Nucleus accumbens (tissue), 56 donors: ENCODE measurements at places on chromosomes 3 and 15.

- DNase-seq: no peak
These were observed 66.7 kb upstream of the NANOGP8 start for GRCh38 chr15:35151782-35152181.

DNA sequence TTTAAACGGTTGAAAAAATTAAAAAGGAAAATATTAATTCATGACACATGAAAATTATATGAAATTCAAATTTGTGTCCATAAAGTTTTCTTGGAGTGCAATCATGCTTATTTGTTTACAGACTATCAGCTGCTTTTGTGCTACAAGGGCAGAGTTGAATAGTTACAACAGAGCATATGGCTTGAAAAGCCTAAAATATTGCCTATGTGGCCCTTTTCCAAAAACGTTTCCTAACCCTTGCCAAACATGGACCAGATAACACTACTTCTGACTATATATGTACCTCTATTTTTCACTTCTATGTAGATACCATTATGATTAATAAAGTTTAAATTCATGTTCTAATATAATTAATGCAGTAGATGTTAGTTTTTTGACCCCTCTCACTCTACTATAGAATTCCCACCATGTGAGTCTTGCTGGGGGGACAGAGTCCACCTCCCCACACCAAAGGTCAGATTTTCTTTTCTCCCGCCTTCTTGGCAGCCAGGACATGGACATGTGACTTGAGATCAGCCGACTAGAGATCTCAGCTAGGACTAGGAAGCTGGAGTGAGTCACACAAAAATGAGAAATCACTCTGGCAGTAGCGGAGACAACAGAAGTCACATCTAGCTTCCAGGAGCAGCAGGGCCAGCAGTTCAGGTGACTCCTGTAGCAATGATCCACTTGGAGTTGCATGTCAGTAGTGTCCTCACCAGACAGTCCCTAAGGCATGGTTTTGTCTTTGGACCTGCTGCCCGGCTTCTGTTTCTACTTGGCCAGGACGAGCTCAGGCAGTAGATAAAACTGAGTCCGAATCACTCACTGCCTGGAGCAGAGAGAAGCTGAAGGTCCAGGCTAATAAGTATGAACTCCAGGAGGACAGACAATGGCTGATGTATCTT is 22.4 kb downstream of the CIAO2A start:
- no peak for DNase-seq

GRCh38 chr3:185290266-185290665 is 36.4 kb upstream of the EHHADH start:
- no peak for DNase-seq

DNA sequence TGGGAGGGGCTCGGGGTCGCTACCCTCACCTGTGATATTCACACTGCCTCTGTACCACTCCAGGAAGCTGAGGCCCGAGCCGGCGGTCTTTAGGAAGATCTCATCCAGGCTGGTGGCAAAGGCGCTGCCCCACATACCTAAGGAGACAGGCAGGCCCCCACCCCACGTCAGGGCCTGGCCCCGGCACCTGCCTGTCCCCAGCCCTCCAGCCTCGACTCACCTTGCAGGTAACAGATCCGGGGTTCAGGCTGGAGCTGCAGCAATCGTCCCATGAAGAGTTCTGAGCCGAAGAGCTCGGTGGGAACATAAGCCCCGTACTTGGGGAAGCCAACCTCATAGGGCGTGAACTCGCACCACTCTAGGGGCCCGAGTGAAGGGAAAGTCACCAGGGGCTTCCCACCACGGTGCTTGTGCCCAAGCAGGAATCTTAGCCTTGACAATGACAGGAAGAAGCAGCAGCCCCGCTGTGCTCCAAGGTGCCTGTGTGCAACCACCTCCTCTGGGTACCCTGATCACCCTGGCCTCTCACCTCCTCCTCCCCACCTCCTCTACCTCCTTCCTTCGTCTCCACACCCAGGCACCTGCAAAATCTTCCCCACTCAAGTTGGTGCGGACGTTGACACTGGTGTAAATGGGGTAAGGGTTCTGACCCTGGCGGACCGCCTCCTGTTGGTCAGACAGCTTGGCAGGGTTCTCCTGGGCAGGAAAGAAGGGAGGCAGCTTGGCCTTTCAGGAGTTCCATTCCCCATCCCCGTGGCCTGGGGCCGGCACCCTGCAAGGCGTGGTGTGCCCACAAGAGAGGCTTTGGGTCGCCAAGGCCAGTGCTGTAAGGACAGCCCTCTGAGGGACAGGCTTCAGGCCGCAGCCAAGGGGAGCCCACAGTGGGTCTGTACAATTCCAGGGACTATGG is 10.6 kb downstream of the PLA2G4F start:
- no peak for DNase-seq

DNA sequence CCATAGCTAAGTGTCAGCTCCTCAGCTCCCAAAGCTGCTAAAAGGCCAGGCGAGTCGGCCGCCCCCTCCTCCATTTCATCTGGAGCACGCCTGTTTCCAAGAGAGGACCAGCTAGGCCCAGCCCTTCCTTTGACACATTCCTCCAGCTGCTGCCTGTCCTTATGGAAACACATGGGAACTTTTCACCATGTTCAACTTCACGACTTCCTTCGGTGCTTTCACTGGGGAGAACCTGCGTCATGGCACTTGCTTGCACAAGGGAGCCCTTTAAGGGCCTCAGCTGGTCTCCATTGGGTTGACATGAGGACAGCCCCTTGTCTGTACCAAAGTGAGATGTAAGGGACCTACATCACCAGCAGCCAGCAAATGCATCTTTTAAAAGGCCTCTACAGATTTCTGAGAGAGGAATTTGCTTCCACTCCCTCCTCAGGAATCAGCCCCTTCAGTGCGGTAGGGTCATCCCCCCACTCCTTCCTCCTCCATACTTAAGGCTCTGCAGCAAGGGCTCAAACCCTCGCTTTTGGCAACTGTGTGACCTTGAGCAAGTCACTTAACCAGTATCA is 2.1 kb downstream of the MAGI1 start:
- DNase-seq: no peak

- DNase-seq: no peak
These were observed 640.8 kb downstream of the TUSC7 start for GRCh38 chr3:117350371-117350770.

- no peak for DNase-seq
These were observed 83.3 kb upstream of the TSC22D2 start for GRCh38 chr3:150324788-150325187.

GRCh38 chr15:51681303-51681963 is at the start of gene SCG3:
Gene SCG3, plus strand, starts transcription at chr15:51681503. Its CDS starts 253 bp downstream, at chr15:51681756.
- peak; percentile 92 for DNase-seq

- DNase-seq: no peak
These were observed 538.2 kb upstream of the SGO1 start for GRCh38 chr3:20724241-20724640.
